ENCODE measurements at places on chromosomes 1 and 21.

- no peak for DNase-seq
Measured at GRCh38 chr21:20698585-20698984, 299.6 kb upstream of the NCAM2 start.

- peak; percentile 14 for DNase-seq
Measured at GRCh38 chr1:3174487-3175247, 105.7 kb downstream of the PRDM16 start.

- no peak for DNase-seq
Measured at GRCh38 chr1:5164158-5164557, 509.7 kb downstream of the AJAP1 start.

DNA sequence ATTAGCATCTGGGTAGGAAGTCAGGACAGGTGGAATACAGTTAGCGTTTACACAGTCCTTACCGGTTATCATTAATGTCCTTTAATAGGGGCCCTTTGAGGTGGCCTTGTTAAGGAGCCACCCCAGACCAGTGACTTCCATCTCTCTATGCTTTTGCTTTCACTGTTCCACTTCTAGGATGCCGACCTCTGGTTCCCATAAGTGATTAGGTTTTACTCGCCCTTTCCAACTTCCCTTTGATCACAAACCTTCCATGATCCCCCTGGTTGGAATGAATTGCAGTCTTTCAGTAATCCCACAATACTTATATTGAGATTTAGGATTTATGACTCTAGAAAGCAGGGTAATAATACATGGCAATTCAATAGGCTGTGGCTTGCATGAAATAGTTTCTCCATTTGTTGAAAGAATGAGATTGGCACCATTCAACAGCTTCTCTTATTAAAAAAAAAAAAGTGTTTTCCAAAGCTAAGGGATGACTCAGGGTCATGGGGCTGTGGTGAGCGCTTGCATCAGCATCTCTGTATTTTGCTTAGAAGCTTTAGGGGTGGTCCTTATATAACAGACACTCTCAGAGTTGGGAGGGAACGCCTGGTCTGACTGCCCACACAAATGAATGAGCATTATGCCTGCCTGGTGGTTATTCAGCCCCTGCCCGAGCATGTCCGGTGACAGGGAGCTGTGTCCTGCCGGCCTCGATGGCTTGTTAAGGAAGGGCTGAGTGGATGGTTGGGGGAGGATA, 110.5 kb downstream of the CNIH3 start:
- peak; percentile 86 for DNase-seq

GRCh38 chr1:6599141-6599975, 3.3 kb downstream of the KLHL21 start:
- DNase-seq: peak; percentile 91

DNA sequence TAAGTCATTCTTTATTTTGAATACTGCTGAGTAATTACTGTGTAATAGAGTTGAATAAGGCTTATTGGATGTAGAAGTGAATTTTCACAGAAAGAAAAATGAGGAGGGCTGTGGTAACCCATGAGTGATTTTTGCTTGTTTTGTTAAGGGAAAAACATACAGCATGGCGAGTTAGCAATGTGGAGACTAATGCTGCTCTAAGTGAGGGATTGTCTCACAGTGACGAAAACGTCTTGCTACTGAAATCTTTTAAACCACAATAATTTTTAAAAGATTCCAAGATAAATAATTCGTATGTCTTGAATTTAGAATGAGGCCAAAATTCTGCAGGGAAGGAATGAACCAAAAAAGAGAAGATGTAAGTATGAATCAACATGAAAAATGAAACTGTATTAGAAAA, 16.2 kb upstream of the PLA2G4A start:
- no peak for DNase-seq

GRCh38 chr1:3368711-3369445, 85.6 kb upstream of the ARHGEF16 start:
- DNase-seq: peak; percentile 16

All from epithelial cell of esophagus (primary cell).